Renal cortical epithelial cell (primary cell): ENCODE measurements at places on chromosomes 13 and 19.
A peak's percentile ranks its signal among the peaks of the same experiment; 100 is the strongest.

- no peak for DNase-seq
Measured at GRCh38 chr19:41991025-41991424, 3.0 kb downstream of the ATP1A3 start.

DNA sequence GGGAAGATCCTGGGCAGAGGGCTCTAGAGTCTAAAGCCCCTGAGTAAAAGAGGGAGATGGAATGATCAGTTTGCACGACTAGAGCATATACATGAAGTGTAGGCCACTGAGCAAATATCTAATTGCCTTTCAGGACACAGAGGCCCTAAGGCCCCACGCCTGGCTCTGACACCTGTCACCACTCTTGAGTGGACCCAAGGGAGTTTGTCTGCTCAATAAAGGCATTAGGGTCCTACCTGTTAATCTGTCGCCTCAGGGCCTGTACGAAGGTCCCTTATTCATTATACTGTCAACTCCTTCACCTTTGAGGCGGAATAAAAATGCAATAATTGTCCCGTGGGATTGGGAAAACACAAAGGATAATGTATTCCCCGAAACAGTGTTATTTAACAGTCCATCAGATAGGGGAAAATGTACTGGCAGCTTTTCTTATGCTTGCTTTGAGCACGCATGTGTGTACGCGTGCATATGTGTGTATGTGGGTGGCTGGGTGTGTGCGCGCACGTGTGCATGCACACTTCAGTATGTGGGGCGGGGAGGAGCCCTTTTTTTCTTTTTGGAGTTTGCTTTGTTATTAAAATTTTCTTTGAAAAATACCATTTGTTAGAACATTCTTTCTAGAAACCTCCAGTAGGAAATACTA is 161.8 kb upstream of the SERP2 start:
- no peak for DNase-seq

- DNase-seq: no peak
Measured at GRCh38 chr13:39575641-39576238, 27.3 kb downstream of the LHFPL6 start.

DNA sequence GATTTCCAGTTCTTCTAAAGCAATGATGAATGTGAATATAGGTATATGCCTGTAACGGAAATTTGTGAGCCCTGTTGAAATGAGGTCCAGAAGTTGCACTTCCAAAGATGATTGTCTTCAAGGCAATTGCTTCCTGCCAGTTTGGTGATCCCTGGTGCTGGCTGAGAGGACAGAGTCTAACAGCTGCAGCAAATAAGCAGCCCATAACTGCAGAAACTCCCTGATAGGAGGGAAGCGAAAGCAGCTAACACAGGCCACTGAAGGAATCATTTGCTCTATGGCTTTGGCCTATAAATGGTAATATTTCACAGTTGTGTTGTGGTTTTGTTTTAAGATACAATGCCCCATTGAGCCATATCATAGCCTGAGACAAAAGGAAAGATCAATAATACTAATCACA is 451.5 kb upstream of the MIR17HG start:
- no peak for DNase-seq

DNA sequence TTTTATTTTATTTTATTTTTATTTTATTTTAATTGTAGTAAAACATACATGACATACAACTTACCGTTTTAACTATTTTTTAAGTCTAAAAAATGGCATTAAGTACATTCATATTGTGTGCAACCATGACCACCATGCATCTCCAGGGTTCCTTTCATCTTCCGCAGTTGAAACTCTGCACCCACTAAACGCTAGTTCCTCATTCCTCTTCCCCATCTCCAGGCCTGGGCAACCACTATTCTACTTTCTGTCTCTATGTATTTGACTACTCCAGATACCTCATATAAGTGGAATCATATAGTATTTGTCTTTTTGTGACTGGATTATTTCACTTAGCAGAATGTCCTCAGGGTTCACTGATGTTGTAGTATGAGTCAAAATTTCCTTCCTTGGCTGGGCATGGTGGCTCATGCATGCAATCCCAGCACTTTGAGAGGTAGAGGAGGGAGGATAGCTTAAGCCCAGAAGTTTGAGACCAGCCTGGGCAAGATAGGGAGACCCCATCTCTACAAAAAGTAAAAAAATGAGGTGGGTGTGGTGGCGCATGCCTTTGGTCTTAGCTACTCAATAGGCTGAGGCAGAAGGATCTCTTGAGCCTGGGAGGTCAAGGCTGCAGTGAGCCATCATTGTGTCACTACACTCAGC is 55.7 kb upstream of the ZNF507 start:
- no peak for DNase-seq

- DNase-seq: peak; percentile 92
Measured at GRCh38 chr19:42191855-42192254, 25.6 kb downstream of the DEDD2 start.

GRCh38 chr13:25141042-25141441 is 31.0 kb downstream of the AMER2 start:
- DNase-seq: no peak

- no peak for DNase-seq
Measured at GRCh38 chr13:108711386-108711785, 82.0 kb downstream of the MYO16 start.

- DNase-seq: no peak
Measured at GRCh38 chr13:47964863-47965262, 36.2 kb downstream of the SUCLA2 start.

DNA sequence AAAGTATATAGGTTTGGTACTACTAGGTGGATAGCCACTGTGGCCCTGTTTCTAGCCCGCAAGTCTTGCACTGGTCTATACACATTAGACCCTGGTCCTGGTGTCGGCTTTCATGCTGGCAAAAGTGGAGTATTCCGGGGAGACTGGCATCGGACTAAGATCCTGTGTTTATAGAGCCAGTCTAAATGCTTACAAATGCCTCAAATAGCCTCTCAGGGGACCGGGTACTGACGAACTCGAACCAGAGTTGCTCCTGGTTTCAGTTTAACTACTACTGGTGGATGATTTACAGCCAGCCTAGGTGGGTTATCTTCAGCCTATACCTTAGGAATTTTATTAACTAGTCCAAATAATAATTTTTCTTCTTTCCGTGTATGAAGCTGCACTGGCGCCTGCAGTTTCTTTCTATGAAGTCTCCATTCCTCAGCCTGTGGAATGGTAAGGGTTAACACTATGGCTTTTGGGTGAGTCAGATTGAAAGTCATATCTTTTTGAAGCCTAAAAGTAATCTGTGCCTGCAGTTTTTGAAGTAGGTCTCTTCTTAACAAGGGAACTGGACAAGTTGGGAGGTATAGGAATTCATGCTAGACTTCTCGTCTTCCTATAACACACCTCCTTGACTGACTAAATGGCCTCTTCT is 51.3 kb downstream of the OR10H4 start:
- no peak for DNase-seq

GRCh38 chr13:72383646-72384045 is 343.8 kb downstream of the MZT1 start:
- DNase-seq: no peak

DNA sequence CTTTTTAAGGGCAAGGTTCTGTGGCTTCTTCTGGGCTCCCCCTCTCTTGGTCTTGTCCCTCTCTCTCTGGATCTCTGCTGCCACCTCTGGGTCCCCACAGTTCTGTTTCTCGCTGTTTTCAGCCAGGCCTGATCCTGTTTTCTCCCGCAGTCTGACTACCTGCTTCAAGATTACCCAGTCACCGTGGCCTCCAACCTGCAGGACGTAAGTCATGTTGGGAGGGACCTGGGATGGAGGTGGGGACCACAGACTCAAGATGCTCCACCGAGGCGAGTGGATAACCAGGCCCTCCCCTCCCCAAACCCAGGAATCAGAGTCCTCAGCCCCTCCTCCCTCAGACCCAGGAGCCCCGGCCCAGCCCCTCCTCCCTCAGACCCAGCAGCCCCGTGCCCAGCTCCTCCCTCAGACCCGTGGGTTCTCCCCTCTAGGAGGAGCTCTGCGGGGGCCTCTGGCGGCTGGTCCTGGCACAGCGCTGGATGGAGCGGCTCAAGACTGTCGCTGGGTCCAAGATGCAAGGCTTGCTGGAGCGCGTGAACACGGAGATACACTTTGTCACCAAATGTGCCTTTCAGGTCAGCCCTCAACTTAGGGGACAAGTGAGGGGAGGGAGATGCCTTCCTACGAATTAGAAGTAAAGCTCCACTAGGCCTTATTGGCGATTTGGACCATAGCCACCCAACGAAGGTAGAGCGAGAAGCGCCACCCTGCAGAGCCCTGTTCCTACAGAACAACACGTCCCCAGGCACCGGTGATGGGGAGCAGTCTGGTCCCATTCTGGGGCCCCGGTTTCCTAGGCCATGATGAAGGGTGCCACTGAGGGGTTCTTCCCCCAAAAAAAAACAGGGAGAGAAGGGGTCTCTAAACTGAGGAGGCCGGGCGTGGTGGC is 2.2 kb downstream of the FLT3LG start:
- peak; percentile 16 for DNase-seq

DNA sequence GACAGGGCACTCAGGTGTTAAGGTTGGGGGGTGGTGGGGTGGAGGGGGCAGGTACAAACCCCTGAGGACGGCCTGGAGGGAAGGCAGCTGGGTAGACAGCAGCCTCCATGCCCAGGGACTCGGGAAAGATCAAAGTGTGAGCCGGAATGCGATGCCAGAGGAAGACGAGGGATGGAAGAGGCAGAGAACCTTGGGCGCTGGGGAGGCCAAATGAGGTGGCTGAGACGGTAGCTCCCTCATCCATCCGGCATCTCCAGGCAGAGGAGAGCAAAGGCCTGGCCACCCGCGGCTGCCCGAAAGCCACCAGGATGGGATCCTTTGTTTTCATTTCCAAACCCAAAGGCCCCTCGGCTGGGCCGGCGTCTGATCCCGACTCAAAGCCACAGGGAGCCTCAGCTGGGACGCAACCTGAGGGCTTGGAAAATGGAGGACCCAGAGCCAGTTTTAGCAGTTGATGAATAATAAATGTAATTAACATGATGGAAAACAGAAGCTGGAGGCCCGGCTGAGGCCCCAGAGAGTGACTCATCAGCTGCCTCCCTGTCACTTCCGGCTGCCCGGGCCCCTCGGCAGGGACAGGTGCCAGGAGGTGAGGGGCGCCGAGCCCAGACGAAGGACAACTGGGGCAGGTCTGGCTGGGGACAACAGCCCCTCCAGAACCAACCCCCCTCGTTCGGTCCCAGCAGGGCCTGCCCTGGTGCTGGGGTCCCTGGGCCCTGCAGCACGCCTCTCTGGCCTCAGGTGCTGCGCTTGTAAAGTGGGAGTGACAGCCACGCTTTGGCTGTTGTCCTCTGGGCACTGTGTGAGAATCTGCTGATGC is 61.6 kb downstream of the CEBPG start:
- DNase-seq: no peak

- peak; percentile 37 for DNase-seq
Measured at GRCh38 chr19:13033819-13034611, 38.7 kb downstream of the NFIX start.

GRCh38 chr19:958967-959855 is 24.9 kb upstream of the WDR18 start:
- DNase-seq: no peak

GRCh38 chr13:47334173-47334572 is 437.3 kb upstream of the HTR2A start:
- DNase-seq: peak; percentile 78

DNA sequence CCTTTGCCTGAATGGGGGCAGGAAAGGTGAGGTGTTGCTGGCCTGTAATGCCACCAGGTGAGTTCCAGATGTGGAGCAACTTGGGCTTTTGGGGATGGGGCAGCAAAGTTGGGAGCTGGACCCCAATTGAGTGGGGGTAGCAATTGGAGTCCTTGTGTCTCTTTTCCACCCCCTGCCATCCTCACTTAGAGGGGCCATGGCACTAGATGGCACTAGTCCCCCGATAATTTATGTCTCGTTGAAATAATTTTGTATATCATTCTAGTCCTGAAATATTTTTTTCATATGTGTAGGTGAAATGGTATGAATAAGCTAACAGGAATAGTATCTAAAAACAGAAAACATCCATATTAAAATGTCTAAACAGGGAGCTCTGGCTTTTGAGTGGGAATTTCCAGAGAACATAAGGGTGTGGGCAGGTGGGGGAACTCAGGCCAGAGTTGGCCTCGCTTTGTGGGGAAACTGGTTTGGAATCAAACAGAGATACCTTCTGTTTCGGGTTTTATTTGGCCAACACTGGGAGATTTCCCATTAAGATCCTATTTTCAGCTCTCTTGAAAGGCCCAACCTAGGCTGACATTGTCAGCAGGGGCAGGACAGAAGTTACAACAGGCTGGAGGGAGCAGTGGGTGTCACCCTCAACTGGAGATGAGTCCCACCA is 3.4 kb downstream of the ZNF576 start:
- DNase-seq: no peak

GRCh38 chr19:4700693-4700970 is 23.0 kb downstream of the DPP9 start:
- no peak for DNase-seq

GRCh38 chr19:47112166-47112996 is 1.2 kb downstream of the ZC3H4 start:
- peak; percentile 39 for DNase-seq

DNA sequence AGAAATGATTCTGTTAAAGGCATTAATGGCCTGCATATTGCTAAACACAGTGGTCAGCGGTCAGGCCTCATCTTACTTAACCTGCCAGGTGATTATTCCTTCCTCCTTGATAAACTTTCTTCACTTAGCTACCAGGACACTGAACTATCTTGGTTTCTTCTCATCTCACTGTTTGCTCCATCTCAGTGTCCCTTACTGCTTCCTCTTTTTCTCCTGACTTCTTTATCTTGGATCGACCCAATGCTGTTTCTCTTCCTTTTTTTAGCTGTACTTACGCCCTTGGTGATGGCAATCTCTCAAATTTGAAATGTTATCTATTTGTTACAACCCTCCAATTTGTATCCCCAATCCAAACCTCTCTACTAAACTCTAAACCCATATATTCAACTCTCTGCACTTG is 7.8 kb upstream of the CLC start:
- no peak for DNase-seq

DNA sequence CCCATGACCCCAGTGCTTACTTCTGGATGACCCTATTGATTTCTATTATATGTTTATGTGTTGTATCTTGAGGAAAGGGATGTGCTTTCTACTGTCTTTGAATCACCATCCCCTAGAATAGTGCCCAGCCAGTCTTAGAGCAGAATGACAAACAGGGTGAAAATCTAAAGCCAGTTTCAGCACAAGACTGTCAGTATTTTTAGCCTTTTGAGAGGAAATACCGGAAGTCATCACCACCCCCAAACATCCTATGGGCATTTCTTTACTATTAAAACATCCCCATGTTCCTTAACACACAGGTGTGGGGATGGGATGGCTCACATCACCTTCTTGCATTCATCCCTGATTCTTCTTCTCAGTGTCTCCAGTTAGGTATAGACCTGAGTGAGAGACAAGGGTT is 52.1 kb upstream of the UBE2L5 start:
- no peak for DNase-seq

GRCh38 chr13:113643593-113643992 is 14.4 kb downstream of the ATP4B start:
- peak; percentile 86 for DNase-seq

DNA sequence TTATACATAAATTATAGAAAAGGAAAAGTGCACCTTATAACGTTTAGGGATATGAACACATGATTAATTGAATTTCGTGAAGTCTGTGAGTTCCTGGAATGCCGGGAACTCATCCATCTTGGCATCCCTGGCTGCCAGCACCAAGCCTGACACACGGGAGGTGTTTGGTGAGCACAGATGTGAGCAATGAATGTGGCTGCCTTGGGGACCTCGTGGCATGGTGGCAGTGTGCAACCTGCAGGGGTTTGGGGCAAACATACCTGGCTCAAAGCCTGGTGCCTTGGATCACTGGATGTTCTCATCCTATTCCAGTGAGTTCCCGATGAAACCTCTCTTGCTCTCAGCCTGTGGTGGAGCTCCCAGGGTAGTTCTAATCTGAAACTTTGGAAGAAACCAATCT is 10.4 kb upstream of the MAP2K2 start:
- no peak for DNase-seq
